ENCODE measurements at places on chromosomes 7 and 10. TPM values are rescaled to one million over a fixed set of nuclear protein-coding genes. Genes with fewer than 3 reads are reported as not detected.

DNA sequence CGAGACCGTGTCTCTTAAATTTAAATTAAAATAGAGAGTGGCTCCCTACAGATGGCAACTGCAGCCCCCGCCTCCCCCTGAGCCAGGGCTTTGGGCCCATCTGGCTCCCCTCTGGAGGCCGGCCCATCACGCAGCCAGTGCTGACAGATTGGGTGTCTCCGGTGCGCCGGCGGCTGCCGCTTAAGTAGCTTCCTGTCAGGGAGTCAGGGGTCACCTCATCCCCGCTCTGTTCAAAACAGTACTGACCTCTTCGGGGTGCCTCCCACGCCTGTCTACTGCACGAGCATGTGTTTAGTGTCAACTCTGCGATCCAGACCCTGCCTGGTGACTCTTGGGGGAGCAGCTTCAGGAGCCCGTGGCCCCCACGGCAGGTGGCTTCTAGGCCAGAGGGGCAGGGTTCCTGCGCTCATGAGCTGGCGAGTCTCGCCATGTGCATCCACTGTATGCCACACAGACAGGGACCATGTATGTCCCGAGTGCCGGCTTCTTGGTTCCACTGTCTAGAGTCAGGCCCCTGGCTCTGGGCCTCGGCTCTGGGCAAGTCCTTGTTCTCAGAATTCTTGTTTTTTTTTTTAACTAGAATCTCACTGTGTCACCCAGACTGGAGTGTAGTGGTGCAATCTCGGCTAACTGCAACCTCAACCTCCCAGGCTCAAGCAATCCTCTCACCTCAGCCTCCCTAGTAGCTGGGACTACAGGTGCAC, 36.1 kb downstream of the KCTD7 start:
- no peaks in the 10 kb centered on the region for H3K4me1 ChIP-seq
- H3K27ac ChIP-seq, result no peak overlapping the region
- H3K36me3 ChIP-seq, result no peaks in the 10 kb centered on the region

DNA sequence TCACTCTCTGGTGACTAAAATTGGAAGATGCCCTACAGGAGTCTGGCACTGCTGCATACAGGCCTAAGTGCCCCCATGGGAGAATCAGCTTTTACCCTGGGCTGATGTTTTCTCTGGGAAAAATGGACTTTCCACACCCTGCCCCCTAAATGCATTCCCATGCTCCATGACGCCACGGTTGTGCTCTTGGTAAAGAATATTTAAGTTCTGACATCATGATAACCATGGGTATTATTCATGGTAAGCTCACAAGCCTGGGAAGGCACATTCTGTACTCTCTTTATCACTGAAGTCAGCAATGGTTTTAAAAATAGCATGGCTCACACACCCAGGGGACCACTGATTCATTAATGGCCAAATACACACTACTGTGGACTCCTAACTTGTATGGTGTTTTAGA, 43.4 kb downstream of the HIPK2 start:
- peaks cover 57% of the 10 kb centered on the region for H3K4me1 ChIP-seq
- peaks cover 4% of the 10 kb centered on the region for H3K36me3 ChIP-seq
- DNase-seq, result no peak
- H3K27ac ChIP-seq, result no peak overlapping the region

GRCh38 chr7:94655126-94655847, 646 bp downstream of the SGCE start:
- H3K4me1 ChIP-seq, result peaks cover 12% of the 10 kb centered on the region
- DNase-seq, result no peak
- H3K27me3 ChIP-seq, result peaks cover 32% of the 10 kb centered on the region
- no peaks in the 10 kb centered on the region for H3K36me3 ChIP-seq

Gene ELAPOR2
- total RNA-seq, result 4.1 TPM

Gene SPDYE1
- not detected for total RNA-seq

Measured in activated CD4-positive, alpha-beta memory T cell treated with anti-CD3 and anti-CD28 coated beads for 36 hours (primary cell).